Hepatocyte (in vitro differentiated cells): ENCODE measurements at places on chromosomes 6 and 20. TPM values are rescaled to one million over a fixed set of nuclear protein-coding genes. Genes with fewer than 3 reads are reported as not detected.

DNA sequence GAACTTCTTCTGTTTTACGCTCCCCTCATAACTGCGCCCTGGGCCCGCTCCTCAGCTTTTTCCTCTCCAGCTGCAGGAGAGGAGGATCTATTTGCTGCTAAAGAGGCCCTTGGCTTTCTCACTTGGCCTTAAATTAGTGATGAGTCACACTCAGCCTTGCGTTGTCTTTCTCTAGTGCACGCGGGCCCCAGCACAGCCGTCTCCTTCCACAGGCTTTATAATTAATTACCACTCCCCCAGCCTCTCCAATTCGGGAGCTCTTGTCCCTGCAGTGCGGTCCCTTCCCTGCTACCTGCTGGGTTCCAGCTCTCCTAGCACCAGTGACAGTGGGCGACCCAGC lies 25.2 kb downstream of the PACSIN1 start:
- peak; percentile 36 for DNase-seq

- no peak for DNase-seq
These were observed 625.7 kb upstream of the PTCHD4 start for GRCh38 chr6:48736501-48737206.

GRCh38 chr6:149044528-149044927 lies 273.0 kb upstream of the TAB2 start:
- no peak for DNase-seq

TUBB2A gene
- 97.2 and 115 TPM in 2 replicates for total RNA-seq

SCUBE3 gene
- total RNA-seq, result 6.1 and 8.7 TPM in 2 replicates

TRIM15 gene
- 2.6 and 3.6 TPM in 2 replicates for total RNA-seq
